ENCODE measurements at places on chromosomes 5 and 9.

DNA sequence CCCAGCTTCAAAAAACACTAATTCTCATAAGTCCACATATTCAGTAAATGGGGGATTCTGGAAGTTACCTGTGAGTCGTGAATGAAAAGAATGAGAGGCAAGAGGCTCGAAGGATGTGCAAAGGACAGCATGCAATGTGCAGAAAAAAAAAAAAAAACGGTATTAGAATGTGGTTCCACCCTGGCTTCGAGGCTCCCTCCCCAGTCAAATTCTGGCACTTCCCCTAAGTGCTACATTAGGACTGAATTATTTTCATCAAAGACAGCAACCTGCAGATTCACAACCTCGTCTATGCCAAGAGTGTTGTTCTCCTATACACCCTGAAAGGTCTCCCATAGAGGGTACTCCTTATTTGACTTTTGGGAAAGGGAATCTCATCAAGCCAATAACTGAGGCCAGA lies 16.5 kb downstream of the CAPSL start:
- DNase-seq = no peak

DNA sequence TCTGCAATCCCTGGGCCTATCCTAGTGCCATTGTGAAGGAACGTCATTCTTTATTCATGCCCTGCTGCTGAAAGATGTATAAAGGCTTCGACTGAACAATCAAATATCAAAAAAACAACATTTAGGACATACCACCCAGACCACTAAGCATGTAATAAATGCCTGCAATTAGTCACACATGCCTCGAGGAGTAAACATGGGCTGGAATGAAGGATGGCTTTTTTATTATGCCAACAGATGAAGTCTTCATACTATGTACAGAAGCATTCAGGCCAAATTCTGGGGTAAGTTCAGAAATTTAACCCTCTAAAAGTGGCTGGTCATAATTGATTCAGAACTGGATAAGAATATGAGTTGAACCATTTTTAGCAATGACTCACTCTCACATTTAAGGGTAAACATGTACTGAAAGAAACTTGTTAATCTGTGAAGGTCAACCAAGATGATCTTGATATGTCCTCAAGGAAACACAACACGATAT lies 38.1 kb downstream of the FAM240B start:
- no peak for DNase-seq

DNA sequence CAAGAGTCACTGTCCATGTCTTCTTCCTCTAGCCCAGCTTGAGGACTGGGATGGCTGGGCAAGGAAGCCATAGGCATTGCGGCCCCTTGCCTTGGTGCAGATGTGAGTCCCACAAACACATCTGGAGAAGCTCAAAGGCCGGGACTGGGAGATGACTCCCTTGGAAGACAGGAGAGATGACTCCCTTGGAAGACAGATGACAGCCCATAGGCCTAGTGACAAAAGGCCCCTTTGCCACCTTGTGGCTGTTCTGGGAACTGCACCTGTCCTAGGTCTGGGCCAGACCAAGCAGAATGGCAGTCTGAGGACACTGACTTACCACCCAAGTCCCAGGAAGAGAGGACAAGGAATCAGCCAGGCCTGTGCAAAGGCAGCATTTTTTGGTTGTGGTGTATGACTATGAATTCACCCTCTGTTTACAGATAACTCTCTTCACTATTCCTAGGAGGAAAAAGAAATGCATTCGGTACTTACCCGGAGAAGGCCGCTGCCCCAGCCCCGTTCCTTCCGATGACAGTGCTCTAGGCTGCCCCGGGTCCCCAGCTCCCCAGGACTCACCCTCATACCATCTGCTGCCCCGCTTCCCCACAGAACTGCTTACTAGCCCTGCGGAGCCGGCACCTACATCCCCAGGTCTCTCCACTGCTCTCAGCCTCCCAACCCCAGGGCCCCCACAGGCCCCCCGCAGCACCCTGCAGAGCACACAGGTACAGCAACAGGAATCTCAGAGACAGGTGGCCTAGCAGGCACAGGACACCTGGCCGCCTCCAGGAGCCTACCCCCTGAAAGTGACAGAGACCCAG lies 30.8 kb downstream of the SKP1 start:
- DNase-seq = peak; percentile 78

GRCh38 chr9:84670138-84671041 lies 861 bp downstream of the NTRK2 start:
- no peak for DNase-seq

DNA sequence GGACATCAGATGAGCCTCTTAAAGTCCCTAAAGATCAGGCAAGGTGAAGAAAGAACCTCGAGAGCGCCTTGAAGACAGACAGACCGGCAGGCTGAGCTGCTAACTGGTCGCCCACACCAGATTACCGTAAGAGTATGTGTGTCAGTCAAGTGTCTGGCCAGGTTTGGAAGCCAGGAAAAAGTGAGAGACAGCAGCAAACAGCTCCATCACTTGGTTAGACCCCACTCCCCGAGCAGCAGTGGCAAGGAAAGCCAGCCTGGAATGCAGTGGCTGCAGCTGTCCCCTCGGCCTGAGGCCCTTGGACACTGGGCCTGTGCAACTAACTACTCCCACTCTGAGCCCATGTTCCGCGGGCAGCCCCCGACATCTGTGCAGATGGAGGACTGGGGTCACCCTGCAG lies 214.1 kb downstream of the DIRAS2 start:
- no peak for DNase-seq

DNA sequence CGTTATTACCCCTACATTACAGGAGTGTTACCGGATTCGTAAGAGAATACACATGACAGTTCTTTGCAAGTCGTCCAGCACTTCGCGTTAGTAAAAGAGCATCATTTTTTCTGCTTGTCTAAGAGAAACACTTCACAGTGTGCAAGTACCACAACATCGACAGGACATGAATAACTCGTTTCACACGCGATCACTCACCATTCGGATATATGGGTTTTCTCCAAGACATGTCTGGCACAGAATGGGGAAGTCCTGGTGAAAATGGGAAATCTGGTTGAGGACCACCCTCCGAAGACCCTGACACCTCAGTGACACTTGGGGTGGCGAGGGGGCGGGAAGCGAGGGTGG lies 642 bp downstream of the RBM22 start:
- DNase-seq = no peak

- no peak for DNase-seq
Observed at GRCh38 chr5:124630767-124631704, 115.4 kb downstream of the ZNF608 start.

GRCh38 chr5:93715327-93715726 lies 26.1 kb downstream of the POU5F2 start:
- DNase-seq = no peak

DNA sequence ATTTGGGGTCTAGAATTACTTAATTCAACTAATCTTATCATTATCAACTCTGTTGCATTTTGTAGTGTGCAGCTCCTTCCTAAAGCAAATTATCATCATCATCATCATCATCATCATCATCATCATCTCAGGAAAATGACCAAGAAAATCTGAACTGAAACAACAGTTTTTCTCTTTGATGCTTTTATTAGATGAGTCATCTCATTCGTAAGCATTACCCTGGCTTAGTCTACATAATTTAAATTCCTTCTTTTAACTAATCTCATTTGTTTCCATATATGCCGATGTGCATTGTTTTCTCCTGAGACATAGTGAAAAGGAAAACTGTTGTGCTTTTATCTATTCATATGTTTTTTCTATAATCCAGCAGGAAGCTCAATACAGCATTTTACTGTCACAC lies 173.0 kb upstream of the PDE4D start:
- DNase-seq = no peak

- DNase-seq = no peak
Observed at GRCh38 chr9:132791699-132792240, 86.3 kb downstream of the AK8 start.

GRCh38 chr5:159393854-159394274 lies 63.6 kb upstream of the IL12B start:
- no peak for DNase-seq

- DNase-seq = no peak
Observed at GRCh38 chr5:128146671-128147070, 63.1 kb downstream of the SLC12A2 start.

- no peak for DNase-seq
Observed at GRCh38 chr9:126373241-126373640, 46.6 kb downstream of the MVB12B start.

GRCh38 chr5:76175051-76175666 lies 92.0 kb downstream of the SV2C start:
- DNase-seq = no peak

DNA sequence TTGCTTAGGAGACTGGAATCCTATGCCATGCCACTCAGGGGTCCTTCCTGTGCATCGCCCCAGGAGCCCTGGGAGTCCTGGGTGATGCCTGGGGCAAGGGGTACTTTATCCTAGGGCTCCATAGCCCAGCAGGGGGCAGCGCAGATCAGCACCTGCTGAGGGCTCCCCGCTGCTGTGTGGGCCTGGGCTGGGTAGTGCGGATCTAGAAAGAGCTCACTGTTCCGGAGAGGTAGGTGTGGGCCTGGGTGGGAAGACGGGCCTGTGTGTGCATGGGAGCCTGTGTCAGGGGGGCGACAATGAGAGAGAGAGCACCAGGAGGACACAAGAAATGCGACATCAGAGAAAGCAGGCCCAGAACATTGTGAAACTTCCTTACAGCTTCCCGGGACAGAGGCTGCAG lies 11.4 kb upstream of the DAB2IP start:
- DNase-seq = peak; percentile 20

DNA sequence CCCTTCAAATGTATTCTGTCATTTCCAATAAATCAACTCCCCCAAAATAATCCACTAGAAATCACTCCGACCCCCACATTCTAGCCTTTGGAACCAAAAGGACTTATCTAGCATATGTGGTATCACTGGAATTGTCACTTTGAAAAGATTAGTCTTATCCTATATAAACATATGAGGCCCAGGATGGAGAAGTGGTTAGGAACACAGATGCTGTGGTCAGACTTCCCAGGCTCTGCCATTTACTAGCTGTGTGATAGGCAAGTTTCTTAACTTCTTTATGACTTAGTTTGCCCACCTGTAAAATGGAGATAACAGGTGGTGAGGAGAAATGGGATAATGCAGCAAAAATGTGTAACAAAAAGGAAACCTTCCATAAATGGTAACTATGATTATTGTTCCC lies 62.0 kb upstream of the GLRX start:
- no peak for DNase-seq

GRCh38 chr5:82364497-82364896 lies 86.3 kb upstream of the RPS23 start:
- no peak for DNase-seq

DNA sequence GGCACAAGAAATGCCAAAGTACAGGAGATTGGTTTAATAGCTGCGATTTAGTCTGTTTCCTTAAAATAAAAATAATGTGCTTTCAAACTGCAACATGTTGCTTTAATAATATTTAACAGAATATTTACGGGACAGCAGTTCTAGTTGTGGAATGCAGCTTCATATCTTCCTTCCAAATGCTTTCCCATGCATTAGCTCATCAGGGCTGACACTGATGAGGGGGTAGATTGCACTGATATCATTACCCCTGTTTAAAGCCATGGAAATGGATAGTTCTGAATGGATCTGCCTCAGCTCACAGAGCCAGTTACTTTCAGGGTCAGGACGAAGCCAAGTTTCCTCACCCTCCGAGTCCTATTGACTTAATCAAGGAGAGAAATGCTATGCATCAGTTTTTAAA lies 93.2 kb upstream of the OSMR start:
- no peak for DNase-seq

DNA sequence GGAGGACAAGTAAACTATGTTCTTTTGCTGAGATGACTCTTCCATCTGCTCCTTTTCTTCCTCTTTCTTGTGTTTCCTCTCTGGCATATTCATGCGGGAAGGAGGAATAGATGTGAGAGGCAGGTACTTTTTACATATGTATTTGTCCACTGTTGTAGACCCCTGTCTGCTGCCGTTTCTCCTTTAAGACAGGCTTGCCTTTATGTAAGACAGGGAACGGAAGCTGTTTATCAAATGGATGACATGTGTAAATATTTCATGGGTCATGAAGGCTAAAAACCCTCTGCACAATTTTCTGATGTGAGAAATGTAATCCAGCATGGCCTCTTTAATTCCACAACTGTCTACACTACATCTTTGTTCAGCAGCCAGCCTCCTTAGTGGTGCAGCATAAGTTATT lies 1525.5 kb upstream of the NUDT12 start:
- DNase-seq = no peak

- DNase-seq = no peak
Observed at GRCh38 chr5:3181671-3182070, 414.0 kb upstream of the IRX1 start.

DNA sequence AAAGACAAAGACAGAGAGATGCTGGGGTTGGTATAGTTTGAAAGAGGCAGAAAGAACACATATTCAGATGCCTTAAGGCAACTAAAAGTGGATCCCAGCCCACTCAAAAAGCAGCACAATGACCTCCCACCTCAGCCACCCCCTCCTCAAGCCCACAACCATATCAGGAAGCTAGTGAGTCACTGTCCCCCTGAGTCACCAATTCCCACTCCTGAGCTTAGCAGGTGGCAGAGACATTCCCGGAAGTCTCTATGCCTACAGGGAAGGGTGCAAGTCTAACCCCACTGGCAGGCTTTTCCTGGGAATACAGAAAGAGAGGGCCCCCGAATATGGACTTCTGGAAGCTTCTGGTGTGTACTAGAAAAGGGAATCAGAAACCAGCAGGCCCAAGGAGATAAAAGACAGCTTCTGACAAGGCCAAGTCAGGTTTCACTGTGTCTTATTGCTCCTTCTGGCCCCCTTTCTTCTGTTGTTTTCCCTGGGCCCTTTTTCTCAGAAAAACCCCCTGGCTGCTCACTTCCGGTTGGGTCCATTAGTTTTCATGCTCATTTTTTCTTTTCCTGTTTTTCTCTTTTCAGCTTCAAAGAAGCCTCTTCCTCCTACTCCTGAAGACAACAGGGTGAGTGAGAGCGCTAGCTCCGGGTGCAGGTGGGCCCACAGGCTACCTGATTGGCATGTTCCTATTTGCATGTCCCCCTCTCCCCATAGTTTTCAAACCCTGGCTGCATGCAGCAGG lies 36.8 kb downstream of the ITK start:
- DNase-seq = no peak

- DNase-seq = no peak
Observed at GRCh38 chr5:96595300-96596090, 66.7 kb upstream of the CAST start.

DNA sequence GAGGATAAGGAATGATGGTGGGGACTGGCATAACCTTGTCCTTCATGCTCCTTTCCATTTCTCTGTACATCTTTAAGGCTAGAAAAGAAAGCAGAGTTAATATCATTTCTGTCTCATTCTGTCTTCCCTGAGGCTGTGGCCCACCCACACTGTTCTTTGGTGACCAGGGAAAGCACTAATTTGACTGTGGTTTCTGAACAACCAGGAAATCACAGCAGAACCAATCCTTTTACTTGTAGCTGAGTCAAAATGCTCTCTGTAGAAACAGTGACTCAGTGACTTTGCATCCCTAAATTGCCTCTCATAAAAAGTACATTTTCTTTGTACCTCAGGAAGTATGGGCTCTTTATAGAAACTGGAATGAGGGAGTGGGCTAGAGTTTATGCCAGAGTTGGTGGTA lies 28.1 kb downstream of the IL33 start:
- peak; percentile 11 for DNase-seq

GRCh38 chr5:39543335-39543734 lies 118.6 kb upstream of the DAB2 start:
- DNase-seq = no peak

Measured in stimulated activated CD4-positive, alpha-beta T cell treated with anti-CD3 and anti-CD28 coated beads, TNF-alpha, amount 100 ng/mL, for 48 hours (primary cell).